ENCODE measurements at places on chromosomes 4 and X.

DNA sequence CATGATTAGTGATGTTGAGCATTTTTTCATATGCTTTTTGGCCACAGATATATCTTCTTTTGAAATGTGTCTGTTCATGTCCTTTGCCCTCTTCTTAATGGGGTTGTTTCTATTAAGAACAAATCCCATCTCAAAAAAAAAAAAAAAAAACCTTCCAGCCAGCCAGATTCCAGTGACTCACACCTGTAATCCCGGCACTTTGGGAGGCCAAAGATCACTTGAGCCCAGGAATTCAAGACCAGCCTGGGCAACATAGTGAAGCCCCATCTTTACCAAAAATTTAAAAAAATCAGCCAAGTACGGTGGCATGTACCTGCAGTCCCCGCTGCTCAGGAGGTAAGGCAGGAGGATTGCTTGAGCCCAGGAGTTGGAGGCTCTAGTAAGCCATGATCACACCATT is 5.1 kb downstream of the RAB33B start:
- no peak for DNase-seq

- no peak for DNase-seq
Observed at GRCh38 chr4:168664242-168664891, 167.5 kb downstream of the PALLD start.

DNA sequence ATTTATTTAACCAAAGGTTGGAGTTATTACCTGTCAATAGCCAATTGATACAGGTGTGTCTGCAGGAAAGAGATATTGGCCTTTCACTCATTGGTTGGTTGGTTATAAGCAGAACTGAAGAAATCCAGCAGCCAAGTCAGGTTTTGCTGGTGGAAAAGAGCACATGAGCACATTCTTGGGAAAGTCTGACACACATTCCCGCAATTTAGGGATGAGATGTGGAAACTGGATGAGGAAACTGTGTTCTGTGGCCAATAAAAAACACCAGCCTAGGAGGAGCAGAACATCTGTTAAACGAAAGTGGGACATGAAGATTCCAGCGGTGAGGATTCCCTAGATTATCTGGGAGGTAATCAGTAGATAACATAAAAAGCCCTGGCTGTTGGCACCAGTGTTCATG is 567.4 kb upstream of the CPEB2 start:
- no peak for DNase-seq

- DNase-seq = no peak
Observed at GRCh38 chrX:489820-490219, 103.1 kb upstream of the PPP2R3B start.

DNA sequence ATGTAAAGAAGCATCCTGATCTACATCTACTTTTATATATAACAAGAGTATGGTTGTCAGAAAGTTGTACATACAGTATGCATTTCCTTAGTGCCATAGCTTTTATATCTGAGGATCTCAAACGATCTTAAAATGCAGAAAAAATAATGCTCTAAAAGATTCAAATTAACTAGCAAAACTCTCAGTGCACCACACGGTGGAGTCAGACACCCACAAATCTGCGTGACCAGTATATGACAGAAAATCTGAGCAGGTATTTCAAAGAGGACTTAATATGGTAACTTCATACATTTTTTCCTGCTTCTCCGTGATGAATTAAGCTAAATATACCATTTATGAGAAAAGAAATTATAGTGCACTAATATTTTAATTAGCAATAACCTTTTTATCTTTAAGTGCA is 803.0 kb downstream of the DMD start:
- DNase-seq = no peak

GRCh38 chrX:150158554-150159332 is 204.4 kb upstream of the MAMLD1 start:
- no peak for DNase-seq

- DNase-seq = no peak
Observed at GRCh38 chr4:98176531-98176930, 33.3 kb upstream of the STPG2 start.

DNA sequence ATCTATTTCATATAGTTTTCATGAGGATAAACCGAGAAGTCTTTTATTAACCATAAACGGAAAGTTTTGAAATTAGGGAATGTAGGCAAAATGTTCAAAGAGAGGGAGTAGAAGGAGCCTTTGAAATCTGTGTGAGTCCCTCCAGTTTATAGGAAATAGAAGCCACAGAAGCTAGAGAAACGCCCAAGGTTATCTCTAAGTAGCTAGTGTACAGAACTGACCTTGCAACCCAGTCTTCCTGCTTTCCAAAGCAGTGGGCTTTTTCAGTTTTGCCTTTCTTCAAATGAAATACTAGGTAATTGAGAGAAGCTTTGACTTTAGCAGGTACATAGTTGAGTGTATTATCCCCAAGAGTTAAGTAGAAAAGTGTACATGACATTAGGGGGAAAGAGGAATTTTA is 39.4 kb downstream of the STIM2 start:
- DNase-seq = no peak

DNA sequence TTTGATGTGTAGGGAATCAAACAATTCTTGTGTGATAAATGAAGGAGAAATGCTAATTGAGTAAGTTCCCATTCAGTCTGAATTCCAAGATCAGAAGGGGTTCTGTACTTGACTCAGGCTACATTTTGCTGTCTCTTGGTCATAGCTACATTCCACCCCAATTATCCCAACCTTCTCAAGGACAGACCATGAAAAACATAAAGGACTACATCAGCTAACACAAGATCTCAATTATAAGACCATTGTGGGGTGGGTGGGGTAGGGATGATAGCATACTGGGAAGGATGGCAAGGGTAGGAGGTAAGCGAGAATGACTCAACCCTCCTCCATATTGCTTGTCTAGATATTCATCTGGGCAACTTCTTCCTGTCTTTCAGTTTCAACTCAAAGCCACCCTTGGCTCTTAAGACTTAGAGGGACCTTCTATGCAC is 87.4 kb upstream of the ETNPPL start:
- no peak for DNase-seq

DNA sequence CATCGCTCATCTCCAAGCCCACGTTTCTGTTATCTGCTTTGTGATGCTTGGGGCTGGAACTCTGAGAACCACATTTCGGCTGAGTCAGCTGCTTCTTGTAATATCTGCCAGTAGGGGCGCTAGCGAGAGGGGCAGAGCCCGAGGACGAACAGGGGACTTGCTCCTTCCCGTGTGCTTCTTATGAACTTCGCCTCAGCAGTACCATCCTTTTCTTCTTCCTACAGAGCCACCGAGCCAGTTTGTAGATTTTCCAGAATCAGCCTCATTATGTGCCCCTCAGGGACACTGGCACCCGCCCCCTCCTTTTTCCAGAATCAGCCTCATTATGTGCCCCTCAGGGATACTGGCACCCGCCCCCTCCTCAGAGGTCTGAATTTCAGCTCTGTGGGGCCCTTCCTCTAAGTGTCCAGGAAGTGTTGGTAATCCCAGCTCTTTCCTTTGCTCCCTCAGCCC is 441.7 kb upstream of the RASGEF1B start:
- no peak for DNase-seq

DNA sequence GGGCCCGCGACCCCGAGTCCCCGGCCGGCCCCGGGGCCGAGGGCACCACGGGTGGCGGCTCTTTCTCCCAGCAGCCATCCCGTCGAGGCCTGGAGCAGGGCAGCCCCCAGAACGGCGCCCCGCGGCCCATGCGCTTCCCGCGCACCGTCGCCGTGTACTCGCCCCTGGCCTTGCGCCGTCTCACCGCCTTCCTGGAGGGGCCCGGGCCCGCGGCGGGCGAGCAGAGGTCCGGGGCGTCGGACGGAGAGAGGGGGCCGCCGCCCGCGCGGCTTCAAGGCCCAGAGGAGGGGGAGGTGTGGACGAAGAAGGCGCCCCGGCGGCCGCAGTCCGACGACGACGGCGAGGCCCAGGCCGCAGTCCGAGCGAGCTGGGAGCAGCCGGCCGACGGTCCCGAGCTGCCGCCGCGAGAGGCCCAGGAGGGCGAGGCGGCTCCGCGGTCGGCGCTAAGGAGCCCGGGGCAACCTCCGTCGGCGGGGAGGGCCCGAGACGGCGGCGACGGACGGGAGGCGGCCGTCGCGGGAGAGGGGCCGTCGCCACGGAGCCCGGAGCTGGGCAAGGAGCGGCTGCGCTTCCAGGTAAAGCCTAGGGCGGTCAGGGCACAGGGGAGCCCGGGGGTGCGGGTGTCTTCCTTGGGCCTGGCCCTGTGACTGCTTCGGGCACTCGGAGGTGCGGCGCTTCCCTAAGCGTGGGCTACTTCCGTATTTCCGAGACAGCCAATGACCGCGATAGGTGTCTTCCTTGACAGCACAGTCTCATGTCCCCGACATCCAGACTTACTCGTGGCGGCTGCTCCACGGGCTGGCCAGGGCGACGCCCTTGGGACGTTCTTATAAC is 845 bp downstream of the ZAR1 start:
- DNase-seq = no peak

DNA sequence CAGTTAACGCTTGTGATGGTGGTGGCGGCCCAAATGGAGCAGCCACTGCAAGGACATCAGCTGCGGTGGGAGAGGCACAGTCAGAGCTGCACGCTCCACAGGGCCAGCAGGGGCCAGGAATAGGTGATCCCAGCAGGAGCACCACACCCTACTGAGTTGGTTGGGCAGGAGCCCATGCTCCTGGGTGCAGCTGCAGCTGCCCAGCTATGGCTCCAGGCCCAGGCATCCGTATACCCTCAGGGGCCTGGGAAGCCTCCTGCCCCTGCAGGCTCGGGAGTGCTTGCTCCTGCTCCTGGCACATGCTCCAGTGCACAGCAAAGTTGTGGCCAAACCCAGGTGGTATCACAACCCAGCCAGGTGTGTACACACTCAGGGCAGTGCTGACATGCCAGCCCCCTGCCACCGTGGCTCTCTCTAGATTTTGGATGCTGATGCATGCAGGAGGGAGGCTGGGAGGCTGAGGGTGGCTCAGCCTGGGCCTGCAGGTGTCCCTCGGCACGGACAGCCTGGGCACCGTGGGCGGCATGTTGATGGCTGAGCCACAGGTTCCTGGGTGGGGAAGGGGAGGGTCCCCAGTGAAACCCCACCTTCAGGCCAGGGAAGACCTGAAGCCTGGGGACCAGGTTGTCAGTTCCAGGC is 150.2 kb downstream of the CXXC4 start:
- DNase-seq = no peak

DNA sequence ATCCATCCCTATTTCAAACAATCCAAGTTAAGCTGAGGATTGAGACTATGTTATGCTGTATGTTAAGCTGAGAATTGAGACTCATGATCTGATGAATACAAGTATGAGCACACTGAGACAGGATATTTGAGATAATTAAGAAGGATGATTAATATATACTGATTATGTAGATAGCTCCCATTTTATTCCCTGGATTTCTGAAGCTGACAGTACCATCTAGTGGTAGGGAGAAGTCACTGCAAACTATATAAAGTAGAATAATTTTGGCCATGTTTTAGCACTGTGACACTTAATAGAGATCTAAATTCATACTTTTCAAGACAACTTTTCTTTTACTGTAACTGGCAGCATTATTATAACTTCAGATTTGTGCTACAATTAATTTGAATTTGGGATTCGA is 63.8 kb upstream of the HPRT1 start:
- DNase-seq = no peak

GRCh38 chr4:22435652-22436051 is 80.2 kb downstream of the ADGRA3 start:
- DNase-seq = no peak

- no peak for DNase-seq
Observed at GRCh38 chrX:32370456-32371205, 840.7 kb downstream of the DMD start.

GRCh38 chr4:10554694-10555093 is 97.5 kb upstream of the ZNF518B start:
- peak; percentile 45 for DNase-seq
